ENCODE measurements at places on chromosomes 16 and 17.

- DNase-seq: no peak
Observed at GRCh38 chr17:75875940-75876189, 2.5 kb downstream of the TRIM47 start.

GRCh38 chr16:79473456-79473855 is 127.1 kb downstream of the MAF start:
- no peak for DNase-seq

- DNase-seq: no peak
Observed at GRCh38 chr16:13756411-13757140, 163.4 kb upstream of the ERCC4 start.

GRCh38 chr16:81756615-81757356 is 22.3 kb upstream of the PLCG2 start:
- DNase-seq: no peak

GRCh38 chr17:28812748-28813377 is 29.7 kb downstream of the FAM222B start:
- no peak for DNase-seq

DNA sequence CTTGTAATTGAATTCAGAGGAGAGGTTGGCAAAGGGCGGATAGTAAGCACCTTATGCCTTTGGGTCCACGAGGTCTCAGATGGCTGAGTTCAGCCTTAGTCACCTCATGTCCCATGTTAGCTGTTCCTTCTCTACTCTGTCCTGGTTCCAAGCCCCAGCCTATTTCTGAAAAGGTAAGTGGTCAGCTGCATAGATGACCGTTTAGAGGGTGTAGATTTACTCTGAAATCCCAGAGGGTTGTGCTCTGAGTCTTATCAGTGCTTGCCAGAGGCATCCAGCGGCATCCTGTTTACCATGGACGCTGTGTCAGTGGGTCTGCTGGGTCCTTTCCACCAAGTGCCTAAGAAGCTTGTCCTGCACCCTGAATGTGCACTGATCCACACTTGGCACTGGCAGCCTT is 1.9 kb downstream of the ZNF778 start:
- DNase-seq: no peak

DNA sequence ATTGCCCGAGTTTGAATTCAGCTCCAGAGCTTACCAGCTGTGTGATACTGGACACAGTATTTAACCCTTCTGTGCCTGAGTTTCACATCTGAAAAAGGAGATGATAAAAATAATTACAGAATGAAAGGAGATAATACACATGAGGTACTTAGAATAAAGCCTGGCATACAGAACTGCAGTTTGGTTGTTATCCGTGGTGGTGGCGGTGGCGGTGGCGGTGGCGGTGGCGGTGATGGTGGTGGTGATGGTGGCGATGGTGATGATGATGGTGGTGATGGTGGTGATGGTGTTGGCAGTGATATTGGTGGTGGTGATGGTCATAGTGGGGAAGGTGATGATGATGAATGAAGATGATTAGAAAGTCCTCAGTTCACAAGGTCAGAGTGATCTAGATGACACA is 57.2 kb downstream of the ABCC1 start:
- no peak for DNase-seq

GRCh38 chr16:25097276-25097975 is 14.1 kb upstream of the LCMT1 start:
- peak; percentile 50 for DNase-seq

DNA sequence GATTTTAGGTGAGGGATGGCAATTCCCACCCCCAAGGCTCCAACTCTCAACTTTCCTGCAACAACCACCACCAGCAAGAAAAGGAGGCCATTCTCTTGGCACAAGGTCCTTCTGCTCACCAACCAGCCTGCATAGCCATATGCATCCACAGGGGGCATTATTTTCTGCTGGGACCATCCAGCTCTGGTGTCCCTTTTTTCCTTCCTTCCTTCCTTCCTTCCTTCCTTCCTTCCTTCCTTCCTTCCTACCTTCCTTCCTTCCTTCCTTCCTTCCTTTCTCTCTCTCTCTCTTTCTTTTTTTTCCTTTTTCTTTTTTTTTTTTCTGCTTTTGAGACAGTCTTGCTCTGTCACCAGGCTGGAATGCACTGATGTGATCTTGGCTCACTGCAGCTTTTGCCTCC is 21.1 kb upstream of the COX10 start:
- DNase-seq: no peak

DNA sequence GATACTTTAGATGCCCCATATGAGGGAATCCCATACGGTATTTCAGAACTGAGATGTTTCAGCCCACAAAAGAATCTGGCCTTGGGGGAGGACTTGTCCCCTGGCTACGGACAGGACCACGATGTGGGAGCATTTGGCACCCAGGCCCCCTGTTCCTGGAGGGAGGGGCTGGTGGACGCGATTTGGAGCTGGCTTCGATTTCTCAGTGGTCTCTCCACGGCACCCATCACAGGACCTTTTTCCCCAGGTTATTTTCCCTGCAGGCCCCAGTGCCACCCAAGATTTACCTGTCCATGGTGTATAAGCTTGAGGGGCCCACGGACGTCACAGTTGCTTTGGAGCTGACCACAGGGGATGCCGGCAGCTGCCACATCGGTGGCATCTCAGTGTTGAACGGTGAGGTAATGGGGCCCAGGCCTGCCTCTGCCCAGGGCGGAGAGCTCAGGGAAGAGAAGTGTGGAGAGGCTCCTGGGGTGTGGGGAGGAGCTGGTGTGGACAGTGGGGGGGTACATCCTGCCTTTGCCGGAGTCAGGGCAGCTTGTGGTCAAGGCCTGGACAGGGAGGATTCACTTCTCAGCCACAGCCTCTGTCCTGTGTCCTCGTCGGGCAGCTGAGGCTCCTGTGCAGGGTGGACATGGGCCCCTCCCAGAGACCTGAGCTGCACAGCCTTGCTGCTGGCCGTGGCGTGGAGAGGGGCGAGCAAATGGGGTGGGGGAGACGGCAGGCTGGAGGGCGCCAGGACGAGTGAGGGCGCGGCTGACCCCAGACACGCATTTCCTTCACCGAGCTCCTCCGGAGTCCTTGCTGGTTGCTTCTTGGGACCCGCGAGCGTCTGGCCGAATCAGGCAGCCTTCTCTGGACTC is 9.9 kb downstream of the ENGASE start:
- DNase-seq: no peak

- peak; percentile 66 for DNase-seq
Observed at GRCh38 chr16:47037746-47038458, 64.4 kb upstream of the DNAJA2 start.

DNA sequence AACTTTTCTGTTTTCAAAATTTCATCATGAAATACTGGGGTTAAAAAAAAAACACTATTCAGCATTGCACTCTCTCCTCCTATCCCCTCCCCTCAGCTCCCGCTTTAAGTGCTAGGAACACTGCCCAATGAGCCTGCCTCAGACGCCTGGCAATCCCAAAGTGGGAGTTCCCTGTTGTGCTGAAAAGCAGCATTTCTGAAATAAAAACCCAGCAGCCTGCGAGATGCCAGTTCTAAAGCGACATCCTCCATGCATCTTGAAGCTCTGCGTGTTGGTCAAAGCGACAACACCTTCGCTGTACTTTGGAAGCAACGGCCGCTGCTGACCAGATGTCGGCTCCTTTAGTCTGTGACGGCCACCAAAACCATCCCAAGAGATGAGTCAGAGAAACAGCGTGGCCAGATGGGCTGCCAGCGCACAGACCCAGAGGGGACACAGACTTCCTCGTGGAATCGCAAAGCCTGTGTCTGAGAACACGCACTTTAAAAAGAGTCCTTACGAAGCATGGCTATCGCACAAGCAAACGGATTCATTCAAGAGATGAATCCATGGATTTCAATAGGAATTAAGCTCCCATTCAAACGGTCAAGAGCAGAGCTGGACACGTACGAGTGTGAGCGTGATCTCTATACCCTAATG is 32.8 kb downstream of the FBXO31 start:
- DNase-seq: no peak

DNA sequence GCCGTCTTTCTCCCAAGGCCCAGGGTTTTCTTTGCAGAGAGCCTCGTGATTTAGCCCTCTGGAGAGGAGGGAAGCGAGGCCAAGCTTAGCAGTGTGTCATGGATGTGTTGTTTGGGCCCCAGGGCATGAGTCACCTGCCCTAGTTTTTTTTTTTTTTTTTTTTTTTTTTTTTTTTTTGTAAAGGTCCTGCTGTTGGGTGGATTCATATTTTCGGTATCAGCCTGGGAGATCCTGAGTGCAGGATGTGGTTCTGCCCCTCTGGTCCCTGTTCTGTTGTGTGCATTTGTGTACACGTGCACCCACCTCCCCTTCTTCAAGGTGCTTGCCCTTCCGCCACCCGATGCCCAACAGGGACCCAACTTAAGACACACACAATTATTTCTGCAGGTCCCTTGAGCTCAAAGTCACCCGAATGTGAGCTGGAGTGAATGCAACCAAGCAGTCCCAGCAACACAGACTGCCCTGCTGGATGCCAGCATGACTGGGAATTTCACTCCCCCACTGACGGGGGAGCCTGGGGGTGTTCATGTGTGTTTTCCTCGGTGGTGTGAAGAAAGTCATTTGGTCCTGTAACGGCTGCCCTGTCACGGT is 265.8 kb upstream of the TNRC6C start:
- peak; percentile 29 for DNase-seq

DNA sequence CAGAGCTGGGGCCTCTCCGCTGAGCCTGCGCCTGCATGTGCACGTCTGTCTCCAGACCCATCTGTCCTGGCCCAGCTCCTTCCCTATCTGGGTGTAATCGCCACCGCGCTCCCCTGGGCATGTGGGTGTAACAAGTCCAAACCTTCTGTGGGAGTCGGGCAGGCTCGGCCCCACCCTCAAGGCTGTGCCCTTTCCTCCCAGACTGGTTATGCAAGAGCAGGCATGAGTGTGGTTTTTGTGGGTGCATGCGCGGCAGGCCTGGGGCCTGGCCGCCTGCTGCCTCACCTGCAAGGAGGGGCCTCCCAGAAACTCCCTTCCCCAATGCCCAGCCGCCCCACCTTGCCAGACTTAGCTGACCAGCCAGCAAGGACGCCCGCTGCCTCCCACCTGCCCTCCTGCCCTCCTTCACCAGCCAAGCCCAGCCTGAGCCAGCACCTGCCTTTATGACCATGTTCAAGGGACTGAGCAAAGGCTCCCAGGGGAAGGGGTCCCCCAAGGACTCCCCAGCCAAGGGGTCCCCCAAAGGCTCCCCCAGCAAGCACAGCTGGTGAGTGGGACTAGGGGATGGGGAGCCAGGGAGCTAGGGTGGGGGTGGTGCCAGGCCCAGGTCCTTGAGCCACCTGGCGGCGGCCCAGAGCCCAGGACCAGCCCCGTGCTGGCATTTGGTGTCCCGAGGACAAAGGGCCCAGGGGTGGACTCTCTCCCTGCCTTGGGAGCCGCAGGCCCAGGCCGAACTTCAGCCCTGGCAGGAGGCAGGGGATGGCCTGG is at the start of gene EVPLL:
Gene EVPLL, plus strand, starts transcription at position 342 of the 768 bp plus-strand sequence. CDS start 3,160 bp downstream, outside the sequence.
- peak; percentile 92 for DNase-seq

GRCh38 chr16:26768385-26769010 is 298.2 kb upstream of the C16orf82 start:
- DNase-seq: no peak

GRCh38 chr17:15289285-15290183 is 24.4 kb upstream of the PMP22 start:
- no peak for DNase-seq

- DNase-seq: no peak
Observed at GRCh38 chr16:85338989-85339685, 226.9 kb upstream of the CIBAR2 start.

DNA sequence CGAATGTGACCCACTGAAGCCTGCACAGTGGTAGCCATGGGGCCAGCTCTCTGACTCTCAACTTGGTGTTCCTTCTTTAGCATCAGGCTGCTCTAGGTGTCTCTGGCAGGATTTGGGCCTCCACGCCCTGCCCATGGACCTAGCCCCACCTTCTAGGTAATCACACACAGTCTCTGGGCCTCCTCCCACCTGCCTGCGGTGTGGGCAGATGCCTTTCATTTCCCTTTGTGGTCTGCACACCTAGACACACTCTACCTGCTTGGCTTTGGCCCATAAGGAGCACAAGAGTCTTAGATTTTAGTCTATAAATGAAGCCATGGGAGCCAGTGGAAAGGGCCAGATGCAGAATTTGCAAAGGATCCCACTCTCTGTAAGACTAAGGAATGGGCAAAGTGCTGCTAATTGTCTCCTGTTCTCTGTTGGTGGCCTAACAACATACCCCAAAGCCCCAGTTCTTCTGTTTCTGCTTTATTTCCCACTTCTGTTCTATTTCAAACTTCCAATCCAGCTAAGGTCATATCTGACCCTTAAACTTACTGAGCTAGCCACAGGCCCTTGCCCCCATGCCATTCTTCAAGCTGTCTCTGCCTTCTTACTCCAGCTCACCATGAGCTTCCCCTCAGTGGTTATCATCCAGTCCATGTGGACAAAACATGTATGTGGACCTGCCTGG is 7.2 kb upstream of the MFSD6L start:
- DNase-seq: no peak

DNA sequence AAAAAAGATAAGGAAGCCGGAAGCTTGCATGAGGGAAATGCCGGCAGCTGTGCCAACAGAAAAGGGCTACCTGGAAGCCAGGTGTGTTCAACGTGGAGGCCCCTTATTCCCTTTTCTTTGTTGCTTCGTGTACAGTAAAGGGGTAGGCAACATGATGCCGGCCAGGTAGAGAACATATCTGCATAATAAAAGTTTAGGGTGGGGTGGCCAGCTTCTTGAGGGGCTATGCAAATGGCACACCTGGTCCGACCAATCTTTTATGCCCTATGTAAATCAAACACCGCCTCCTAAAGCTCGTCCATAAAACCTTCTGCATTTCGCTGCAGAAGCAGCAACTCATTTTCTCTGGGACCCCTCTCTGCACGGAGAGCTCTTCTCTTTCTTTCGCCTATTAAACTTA is 911.6 kb downstream of the KCNJ2 start:
- DNase-seq: no peak

DNA sequence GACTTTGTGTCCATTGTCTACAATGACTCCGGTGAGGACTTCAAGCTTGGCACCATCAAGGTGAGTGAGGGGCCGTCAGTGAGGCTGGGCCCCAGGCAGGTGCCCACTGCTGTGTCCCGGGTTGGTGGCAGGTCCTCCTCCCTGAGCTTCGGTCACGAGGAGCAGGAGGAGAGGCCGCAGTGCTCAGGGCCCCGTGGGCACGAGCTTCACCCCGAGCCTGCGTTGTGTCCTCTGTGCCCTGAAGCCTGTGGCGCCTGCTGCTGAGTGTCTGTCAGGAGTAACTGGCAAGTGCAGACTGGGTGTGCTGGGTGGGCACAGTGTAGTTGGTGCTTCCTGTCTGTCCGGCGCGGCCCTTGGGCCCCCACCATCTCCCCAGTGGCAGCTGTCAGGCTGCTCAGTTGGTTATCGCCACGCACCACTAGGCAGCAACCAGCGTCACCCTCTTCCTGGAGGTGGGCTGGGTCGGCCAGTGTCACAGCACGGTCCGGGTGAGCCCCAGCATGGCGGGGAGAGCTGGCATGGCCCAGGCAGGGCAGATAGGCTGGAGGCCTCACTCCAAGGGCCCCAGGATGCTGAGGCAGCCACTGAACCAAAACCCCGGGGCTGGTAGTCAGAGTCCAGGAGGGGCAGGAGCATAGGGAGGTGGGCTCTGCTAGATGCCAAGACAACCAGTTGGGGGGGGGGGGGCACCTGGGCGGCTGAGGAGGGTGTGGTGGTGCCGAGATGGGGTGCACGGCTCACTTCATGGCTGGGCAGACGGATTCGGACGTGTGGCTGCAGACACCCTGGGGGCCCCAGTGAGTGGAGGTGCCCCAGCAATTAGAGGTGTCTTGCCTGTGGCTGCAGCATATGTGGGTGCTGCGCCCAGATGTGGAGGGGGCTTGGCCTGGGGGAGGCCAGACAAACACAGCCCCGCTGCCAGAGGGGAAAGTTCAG is 39.3 kb downstream of the TSC2 start:
- no peak for DNase-seq
